ENCODE measurements at places on chromosomes 3 and 15.

- no peak for DNase-seq
These were observed 2.4 kb downstream of the GPR171 start for GRCh38 chr3:151200586-151200985.

GRCh38 chr3:196280689-196281440 lies 6.7 kb downstream of the PCYT1A start:
- no peak for DNase-seq

GRCh38 chr3:104353951-104354350 lies 1012.8 kb upstream of the ALCAM start:
- DNase-seq, result no peak

- no peak for DNase-seq
These were observed 190.3 kb downstream of the SATB1 start for GRCh38 chr3:18234717-18235335.

GRCh38 chr3:60729056-60729455 lies 522.2 kb downstream of the FHIT start:
- no peak for DNase-seq

- no peak for DNase-seq
These were observed 187.6 kb downstream of the EBLN2 start for GRCh38 chr3:73249047-73249446.

- no peak for DNase-seq
These were observed 45.4 kb upstream of the FAM98B start for GRCh38 chr15:38408576-38408975.

- no peak for DNase-seq
These were observed 67.2 kb downstream of the NR1I2 start for GRCh38 chr3:119849126-119849525.

- DNase-seq, result no peak
These were observed 4.4 kb upstream of the RASA2 start for GRCh38 chr3:141482245-141482922.

- DNase-seq, result peak; percentile 89
These were observed at the start of gene PLXND1 for GRCh38 chr3:129606636-129607390. PLXND1 (minus strand) TSS chr3:129606676; CDS start chr3:129606639, 37 bp downstream.

- no peak for DNase-seq
These were observed 8.7 kb upstream of the ZNF589 start for GRCh38 chr3:48232232-48232631.

DNA sequence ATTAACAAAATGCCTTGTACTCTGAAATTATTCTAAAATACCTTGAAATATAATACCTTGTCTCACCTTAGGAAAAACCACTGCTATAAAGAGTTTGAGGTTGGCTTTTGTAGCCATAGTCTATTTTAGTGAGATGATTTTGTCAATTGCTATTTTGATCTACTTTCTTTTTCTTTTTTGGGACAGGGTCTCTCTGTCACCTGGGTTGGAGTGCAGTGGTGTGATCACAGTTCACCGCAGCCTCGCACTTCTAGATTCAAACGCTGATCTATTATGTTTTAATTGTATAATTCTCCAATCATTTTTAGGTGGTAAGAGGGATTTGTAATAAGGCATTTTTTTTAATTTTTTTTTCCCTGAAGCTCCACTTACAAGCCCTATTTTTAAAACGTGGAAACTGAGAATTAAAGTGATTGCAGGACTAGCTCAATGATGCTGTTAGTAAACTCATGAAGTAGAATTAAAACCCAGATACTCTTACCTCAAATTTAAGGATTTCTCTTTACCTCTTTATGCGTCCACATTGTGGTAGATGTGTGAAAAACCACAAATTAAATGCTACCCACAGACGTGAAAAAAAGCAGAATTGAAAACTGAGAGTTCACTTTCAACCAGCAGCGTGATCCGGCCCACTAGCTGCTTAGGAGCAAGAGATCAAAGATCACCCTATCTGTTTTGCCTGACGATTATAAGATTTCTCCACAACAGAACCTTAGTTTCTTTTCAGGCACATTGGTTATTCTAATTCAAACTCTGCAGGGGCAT lies 384.2 kb downstream of the CGGBP1 start:
- DNase-seq, result no peak

- no peak for DNase-seq
These were observed 3.8 kb downstream of the SCAMP2 start for GRCh38 chr15:74869372-74869725.

DNA sequence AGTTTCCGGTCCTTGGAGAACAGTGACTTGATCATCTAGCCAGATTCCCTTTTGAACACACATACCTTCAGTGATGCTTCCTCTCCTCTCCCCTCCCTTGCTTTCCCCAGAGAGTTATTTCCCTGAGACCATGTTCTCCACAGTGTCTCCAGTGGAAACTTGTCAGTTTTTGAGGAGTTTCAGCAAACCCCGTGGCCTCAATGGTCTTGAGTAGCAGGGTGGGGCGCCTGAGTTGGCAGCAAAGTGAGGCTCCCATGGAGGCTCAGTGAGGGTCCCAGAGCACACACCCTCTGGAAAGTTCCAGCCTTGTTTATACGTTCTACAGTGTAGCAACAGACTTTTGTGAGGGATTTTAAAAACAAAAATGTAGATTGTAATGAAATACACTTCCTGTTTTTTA lies 135.1 kb downstream of the LRRC28 start:
- no peak for DNase-seq

GRCh38 chr15:90638963-90639362 lies 78.2 kb upstream of the BLM start:
- no peak for DNase-seq

- DNase-seq, result no peak
These were observed 13.4 kb upstream of the MBNL1 start for GRCh38 chr3:152255290-152255689.

GRCh38 chr15:37771465-37771864 lies 163.0 kb upstream of the TMCO5A start:
- no peak for DNase-seq

Data from endothelial cell (in vitro differentiated cells).